ENCODE measurements at places on chromosomes 5 and 9.

DNA sequence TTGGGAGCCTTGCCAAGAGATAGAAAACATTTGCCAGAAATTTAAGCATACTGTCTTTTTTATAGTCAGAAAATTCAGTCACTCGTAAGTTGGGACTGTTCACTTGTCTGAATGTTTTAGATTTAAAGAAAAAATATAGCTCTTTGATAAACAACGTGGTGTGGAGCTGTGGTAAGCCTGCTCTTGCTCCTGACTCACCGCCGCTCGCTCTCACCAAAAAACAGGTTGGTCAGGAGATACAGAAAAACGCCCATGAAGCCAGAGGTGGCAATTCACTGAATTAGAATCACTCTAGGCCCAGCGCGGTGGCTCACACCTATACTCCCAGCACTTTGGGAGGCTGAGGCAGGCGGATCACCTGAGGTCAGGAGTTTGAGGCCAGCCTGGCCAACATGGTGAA, 6.2 kb downstream of the LNPEP start:
- DNase-seq: no peak

DNA sequence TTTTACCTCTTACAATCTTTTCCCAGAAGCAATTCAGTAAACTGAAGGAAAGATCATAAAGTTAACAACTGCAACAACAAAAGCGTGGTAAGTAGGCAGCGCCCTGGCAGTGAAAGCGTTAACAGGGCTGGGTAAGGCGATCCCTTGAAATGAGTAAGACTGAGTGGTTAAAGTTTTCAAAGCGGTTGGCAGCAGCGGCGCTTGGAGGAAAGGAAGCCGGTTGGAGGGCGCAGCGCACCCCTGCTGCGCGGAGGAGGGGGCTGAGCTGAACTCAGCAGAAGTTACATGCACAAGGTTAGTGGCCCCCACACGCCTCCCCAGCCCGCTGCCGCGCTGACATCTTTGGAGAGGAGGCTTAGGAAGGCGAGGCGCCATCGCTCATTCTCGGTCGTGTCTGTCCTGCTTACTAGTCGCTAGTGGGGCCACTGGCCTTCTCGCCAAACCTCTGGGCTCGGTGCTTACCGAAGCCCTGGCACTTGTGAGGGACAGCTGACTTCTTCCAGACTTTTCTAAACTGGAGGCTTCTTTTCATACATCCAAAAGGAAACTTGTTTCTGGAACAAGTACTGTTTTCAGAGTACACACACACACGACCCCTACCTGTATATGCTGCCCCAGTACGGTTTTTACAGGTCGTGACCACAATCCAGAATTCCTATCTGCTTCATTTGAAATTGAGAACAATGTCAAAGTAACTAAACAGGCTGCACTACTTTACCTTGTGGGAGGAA, at the start of gene SH3RF2:
SH3RF2 (plus strand) TSS at position 178 of the 731 bp plus-strand sequence. CDS start 1,351 bp downstream, outside the sequence.
- no peak for DNase-seq

DNA sequence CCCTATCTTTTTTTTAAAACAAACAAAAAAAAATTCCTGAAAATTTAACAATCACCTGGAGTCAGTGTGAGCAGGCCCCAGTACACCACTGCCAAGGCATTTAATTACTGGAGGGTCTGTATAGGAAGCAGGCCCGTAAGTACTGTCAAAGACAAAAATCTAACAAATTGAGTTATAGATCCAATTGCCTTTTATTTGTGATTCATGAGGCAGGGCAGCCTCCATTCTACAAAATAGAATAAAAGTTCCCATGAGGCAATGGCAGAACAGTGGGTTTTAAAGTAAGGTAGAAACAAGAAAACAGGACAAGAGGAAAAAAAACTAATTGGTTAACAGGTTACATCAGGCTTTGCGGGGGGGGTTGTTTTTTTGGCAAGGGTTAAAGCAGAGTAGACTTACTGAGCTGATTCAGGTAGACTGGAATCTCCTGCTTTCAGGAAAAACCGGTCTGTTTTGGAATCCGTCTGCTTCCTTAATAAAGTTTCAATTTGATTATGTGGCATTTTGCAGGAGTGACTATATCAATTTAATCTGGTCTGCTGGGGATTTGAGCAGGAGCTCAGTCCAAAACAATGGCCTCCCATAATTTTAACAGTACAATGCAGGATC, 48.9 kb downstream of the AUH start:
- DNase-seq: no peak

GRCh38 chr5:169281625-169282024, 19.3 kb downstream of the SLIT3 start:
- no peak for DNase-seq

DNA sequence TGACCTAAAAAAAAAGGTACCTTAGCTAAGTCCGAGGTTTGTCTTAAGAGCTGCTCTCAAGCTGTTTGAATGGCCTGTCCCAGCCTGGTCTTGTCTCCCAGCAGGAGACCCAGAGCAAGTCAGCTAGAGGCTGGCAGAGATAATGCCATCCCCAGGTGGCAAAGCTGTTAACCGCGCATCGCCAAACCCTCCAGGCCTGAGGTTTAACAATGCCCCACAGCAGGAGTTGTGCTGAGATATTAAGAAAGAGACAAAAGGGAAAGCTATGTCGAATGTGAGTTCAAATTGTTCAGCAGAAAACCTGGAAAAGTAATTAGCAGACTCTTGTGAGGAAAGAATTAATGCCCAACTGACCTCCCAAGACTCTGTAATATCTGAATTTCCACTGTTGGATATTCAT, 187.1 kb downstream of the FSTL4 start:
- no peak for DNase-seq

GRCh38 chr9:79709743-79710674, 138.2 kb downstream of the TLE4 start:
- no peak for DNase-seq
